ENCODE measurements at places on chromosomes 1 and 21.
A peak's percentile ranks its signal among the peaks of the same experiment; 100 is the strongest.

- DNase-seq = peak; percentile 9
These were observed 454.6 kb upstream of the RUNX1 start for GRCh38 chr21:35503671-35504070.

- DNase-seq = no peak
These were observed 21.8 kb downstream of the RC3H1 start for GRCh38 chr1:174000371-174000770.

DNA sequence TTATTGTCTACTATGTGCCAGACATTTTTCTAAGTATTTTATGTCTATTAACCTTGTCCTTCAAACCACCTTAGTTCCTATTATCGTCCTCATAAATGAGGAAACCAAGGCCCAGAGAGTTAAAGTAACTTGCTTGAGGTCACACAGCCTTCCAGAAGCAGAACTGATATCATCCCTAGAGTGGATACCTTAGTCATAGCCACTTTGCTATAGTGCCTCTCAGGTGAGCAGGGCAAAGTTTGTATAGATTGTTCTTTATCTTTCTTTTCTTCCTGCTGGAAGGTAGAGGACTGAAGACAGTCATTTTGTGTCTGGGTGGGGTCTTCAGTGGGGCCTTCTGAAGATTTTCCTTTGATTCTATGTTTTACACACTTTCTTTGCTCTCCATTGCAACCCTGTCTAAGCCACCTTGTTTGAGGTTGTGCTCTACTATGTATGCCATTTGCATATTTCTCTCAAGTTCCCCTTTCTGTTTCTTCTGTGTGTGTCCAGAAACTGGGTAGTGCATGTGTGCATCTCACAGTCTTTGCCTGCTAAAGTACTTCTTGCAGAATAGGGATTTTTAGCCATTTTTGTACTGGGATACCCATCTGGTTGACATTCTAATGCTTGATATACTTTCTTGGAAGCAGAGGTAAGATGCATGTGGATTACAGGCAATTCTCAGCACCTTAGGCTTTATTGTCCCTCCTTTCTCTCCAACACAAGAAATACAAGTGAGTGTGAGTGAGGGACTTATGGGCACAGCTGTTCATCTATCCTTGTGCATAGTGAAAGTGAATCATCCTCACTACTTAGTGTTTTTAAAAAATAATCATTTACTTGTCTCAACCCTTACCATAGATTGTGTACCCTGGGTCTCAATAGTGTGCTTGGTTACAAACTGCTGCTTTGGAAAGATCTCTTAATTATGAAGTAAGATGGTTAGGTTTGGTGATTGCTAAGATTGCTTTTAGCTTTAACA, 207.6 kb upstream of the HMCN1 start:
- no peak for DNase-seq

GRCh38 chr1:53553734-53554509, 94.7 kb downstream of the DMRTB1 start:
- DNase-seq = no peak

DNA sequence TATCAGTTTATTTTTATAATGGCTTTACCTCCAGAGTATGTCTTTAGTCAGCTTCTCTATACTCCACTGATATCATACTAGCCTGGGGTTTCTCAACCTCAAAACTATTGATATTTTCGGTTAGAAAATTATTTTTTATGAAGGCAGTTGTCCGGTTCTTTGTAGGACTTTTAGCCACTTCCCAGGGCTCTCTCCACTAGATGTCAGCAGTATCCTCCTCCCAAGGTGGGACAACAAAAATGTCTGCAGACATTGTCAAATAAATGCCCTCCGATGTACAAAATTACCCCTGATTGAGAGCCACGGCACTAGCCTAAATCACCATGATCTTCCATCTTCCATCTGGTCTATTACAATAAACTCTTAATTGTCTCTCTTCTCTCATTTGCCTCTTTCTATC, 4.1 kb upstream of the GRIK1 start:
- DNase-seq = no peak

DNA sequence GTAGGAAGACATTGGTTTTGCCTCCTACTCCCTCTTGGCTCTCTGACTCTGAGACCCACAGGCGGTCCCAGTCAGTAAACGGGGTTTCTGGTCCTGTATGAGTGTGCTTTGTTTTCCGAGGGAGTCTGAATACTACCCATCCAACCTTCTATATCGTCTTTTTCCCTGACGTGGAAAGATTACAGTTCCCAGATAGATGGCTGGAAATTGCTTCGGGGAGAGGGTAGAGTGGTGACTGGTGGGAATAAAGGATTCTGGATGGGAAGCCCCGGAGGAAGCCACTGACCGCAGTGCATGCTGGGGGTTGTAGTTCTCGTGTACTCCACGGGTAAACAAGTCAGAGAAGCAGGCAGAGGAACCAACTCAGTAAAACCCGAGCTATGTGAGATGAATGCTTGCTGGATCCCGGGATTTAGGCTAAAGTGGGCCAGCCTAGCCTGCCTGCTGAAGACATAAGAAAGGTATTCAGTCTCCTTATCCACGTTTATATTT, 66.2 kb upstream of the IRF2BP2 start:
- DNase-seq = peak; percentile 57

DNA sequence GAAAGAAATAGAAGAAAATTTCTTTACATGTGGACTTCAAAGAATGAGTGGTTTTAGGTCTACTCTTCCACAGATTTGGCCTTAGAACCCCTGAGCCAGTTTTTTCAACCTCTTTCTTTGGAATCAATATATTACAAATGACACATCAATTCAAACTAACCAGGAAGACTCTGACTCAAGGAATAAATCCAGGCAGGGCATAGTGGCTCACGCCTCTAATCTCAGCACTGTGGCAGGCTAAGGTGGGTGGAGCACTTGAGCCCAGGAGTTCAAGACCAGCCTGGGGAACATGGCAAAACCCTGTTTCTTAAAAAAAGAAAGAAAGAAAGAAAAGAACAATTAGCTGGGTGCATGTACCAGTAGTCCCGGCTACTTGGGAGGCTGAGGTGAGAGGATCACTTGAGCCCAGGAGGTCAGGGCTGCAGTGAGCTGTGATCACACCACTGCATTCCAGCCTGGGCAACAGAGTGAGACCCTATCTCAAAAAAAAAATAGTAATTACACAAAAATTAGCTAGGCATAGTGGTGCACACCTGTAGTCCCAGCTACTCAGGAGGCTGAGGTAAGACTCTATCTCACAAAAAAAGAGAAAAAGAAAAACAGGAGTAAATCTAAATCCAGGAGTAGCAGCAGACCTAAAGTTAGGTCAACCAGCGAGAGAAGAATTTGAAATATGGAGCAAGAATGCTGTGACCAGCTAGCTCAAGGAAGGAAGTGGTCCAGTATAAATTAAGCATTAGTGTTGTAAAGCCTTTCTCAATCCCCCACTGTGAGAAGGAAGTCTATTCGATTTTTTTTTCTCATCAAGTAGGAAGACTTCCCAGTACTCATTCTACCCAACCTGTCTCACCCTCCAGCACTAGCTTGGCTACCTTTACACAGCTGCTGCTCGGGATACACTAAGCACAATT, 1.9 kb downstream of the SORT1 start:
- DNase-seq = no peak

DNA sequence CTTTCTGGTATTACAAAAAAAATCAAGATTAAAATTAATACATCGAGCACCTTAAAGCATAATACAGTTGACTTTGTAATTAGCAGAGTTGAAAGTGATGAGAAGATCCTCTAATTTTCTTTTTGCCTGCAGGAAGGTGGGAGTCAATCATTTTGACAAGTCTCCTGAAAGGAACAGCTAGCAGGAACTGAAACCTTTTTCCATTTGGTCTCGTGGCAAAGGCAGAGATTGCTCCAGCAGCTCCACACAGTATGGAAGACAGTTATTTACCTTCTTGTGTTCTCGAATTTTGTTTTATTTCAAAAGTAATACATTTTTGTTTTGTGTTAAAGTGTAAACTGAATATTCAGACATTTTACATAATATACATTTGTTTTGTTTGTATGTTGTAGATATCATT, 7.7 kb downstream of the S100PBP start:
- no peak for DNase-seq

- no peak for DNase-seq
These were observed 52.1 kb downstream of the DHRS3 start for GRCh38 chr1:12565966-12566352.
